ENCODE measurements at places on chromosomes 6 and 20.

- no peak for DNase-seq
These were observed 34.5 kb downstream of the RIOK1 start for GRCh38 chr6:7424058-7424457.

- DNase-seq = peak; percentile 10
These were observed 24.9 kb downstream of the RNF144B start for GRCh38 chr6:18412068-18412467.

DNA sequence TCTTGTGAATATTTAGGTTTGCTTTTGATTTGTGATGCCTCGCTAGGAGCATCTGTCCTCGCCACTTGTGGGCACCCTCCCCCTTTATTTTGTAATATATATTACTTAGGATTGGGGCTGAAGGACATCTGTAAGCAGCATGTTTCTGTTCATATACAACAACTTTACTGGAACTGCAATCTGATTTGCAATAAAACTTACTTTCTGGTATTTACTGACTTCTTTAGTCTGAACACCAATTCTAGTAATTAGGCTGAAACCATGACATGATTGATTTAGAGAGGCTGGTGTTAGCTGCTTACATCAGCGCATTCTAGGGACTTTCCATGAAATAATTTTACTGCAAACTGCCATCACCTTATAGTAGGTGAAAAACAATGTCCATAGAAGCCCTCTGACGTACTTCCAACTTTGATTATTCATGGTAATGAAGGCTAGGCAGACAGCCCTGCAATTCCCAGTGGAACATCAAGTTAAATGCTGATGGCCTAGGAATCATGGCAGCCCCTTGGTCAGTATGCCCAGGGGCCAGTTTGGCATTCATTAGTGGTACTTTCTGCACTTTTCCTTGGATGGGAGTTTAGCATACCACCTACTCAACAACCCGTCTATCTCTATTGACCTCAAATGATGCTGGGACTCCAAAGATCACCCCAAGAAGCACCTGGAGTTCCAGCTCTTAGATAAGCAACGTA is 132.9 kb upstream of the MCHR2 start:
- no peak for DNase-seq

GRCh38 chr20:13341737-13342393 is 120.8 kb downstream of the ISM1 start:
- DNase-seq = no peak
